ENCODE measurements at places on chromosomes 3 and 15.
A peak's percentile ranks its signal among the peaks of the same experiment; 100 is the strongest.

DNA sequence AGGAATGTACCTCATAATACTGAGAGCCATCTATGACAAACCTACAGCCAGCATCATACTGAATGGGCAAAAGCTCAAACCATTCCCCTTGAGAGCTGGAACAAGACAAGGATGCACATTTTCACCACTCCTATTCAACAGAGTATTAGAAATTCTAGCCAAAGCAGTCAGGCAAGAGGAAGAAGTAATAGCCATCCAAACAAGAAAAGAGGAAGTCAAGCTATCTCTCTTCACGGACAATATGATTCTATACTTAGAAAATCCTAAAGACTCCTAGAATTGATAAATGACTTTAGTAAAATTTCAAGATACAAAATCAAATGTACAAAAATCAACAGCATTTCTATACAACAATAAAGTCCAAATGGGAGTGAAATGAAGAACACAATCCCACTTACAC, 30.2 kb downstream of the OCA2 start:
- DNase-seq, result no peak

DNA sequence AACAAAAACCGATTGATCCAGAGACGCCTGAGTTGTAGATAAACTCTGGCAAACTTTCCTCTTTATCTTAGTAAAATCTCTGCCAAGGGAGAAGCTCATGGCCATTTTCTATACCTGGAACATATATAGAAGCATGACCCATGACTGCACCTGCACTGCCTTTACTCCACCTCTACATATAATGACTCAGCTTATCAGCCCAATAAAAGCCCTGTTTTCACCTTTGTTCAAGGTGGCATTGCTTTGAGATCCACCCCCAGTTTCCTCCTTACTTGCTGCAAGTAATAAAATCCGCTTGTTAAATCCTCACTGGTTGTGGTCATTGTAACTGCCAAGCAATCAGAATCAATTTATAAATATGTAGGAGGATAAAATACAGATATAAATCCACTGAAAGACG, 1280.4 kb downstream of the NSUN3 start:
- DNase-seq, result no peak

DNA sequence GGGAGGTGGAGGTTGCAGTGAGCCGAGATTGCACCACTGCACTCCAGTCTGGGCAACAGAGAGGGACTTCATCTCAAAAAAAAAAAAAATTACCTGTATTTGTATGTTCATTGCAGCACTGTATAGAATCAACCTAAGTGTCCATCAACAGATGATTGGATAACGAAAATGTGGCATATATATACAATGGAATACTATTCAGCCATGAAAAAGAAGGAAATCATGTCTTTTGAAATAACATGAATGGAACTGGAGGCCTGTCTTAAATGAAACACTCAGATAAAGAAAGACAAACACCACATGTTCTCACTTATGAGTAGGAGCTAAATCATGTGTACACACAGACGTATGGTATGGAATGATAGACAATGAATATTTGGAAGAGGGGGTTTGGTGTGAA, 59.4 kb upstream of the MEF2A start:
- no peak for DNase-seq

DNA sequence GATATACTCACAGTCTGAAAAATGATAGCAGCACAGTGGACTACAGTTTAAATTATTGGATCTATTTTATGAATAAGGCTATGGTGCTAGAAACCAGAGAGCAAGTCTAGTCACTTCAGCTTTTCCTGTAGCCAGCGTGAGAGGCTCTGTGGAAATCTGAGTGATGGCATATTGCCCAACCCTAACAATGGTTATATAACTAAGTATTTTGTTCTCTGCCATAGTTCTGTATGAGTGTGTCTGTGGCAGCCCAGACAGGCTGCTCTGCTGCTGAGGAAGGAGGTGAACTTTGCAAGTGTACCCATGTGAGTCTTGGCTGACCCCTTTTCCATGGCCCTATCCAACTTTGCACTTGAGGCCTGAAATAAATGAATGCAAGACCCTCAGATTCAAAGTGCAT, 105.7 kb downstream of the LRTM1 start:
- no peak for DNase-seq

DNA sequence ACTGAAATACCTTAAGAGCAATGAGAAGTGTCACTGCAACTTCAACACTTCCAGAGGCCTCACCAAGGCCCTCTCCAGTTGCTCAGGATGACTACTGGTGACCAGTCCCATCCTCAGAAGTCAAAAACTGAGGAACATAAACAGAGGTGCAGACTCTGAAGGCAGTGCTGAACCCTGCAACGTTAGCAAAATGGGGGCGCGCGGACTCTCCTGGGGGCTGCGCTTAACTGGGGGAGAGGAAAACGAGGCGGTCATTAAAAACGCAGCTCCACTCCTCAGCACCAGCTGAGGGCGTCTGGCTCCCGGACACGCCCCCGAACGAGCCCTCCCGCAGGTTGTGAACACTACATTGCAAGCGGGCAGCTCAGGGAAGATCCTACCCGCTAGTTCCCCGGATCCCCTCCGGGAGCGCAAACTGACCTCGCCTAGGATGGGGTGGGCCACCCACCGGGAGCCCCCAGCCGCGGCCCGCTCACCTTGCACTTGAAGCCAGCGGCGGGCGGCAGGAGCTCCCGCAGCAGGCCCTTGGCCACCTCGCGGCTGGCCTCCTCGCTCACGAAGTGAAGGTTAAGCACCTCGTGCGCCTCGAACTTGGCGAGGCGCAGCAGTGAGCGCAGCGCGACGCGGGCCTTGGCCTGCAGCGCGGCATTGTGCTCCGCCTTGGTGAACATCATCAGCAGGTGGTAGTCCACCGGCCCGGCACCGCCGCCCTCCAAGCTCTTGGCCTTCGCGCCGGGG, 711 bp downstream of the XXYLT1 start:
- no peak for DNase-seq

DNA sequence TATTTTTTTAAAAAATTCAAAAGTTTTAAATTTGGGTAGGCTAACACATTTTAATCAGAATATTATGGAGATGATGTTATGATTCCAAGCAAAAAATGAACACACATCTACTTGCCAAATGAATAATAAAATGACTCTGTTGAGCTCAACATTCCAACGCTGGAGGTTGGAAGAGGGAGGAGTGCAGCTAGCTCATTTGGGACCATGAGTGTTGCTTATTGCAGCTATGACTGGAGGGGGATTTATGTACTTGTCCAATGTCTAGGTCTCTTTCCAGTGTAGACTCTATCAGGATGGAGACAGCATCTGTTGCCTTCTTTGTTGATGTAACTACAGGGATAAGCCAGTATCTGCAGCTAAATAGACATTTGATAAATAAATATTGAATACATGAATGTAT, 310.6 kb downstream of the CACNA2D3 start:
- no peak for DNase-seq

DNA sequence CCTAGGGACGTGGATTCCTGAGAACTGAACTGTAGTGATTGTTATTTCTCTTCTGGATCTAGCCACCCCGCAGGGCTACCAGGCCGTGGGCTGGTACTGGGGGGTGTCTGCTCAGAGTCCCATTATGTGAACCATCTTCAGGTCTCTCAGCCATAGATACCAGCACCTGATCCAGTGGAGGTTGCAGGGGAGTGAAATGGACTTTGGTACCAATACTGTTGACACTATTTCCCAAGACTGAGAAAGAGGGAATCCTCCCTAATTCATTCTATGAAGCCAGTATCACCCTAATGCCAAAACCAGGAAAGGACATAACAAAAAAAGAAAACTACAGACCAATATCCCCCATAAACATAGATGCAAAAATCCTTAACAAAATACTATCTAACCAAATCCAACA, 237.0 kb upstream of the AGTR1 start:
- no peak for DNase-seq

GRCh38 chr15:78061963-78062427, 15.5 kb downstream of the TBC1D2B start:
- DNase-seq, result no peak

DNA sequence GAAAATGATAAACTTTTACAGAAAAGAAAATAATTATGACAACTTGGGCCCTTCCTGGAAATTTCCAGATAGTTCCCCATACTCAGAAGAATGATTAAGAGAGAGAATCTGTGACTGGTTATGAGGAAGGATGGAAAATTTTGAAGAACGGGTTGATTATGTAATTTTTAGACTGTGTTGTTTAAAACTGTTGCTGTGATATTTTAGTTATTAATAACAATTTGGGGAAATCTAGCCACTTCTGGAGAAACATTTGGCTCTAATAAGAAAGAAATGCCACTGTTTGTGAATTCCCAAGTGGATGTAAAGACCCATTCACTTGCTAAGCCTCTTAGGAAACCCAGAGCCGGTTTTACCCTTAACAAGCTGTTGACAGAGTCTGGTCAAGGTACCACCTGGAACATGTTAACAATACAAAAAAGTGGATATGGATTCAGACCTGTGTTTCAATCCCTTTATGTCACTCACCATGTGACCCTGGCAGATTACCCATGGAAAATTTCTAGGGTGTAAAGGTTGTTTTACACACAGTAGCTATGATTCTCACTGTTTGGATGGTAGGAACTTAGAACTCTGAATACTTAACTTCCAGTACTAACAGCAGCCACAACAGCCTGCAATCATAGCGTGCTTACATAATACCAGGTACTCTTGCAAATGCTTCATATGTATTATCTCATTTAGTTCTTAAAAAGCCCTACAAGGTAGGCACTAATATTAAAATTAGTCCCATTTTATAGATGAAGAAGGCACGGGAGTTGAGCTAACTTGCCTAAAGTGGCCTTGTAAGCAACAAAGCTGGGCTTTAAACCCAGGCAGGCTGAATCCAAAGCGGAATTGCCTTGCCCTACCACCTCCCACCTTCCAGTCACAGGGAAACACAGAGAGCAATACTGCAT, 32.0 kb downstream of the ZBTB38 start:
- DNase-seq, result no peak

- no peak for DNase-seq
These were observed 98.3 kb downstream of the CYP19A1 start for GRCh38 chr15:51240066-51240465.

GRCh38 chr3:57820479-57820878, 64.4 kb downstream of the SLMAP start:
- no peak for DNase-seq

GRCh38 chr15:32866454-32867312, 148.9 kb downstream of the GREM1 start:
- DNase-seq, result no peak

- DNase-seq, result no peak
These were observed 39.7 kb downstream of the NBEAL2 start for GRCh38 chr3:47019201-47019600.

- DNase-seq, result no peak
These were observed 23.4 kb downstream of the VPS39 start for GRCh38 chr15:42184736-42185135.

DNA sequence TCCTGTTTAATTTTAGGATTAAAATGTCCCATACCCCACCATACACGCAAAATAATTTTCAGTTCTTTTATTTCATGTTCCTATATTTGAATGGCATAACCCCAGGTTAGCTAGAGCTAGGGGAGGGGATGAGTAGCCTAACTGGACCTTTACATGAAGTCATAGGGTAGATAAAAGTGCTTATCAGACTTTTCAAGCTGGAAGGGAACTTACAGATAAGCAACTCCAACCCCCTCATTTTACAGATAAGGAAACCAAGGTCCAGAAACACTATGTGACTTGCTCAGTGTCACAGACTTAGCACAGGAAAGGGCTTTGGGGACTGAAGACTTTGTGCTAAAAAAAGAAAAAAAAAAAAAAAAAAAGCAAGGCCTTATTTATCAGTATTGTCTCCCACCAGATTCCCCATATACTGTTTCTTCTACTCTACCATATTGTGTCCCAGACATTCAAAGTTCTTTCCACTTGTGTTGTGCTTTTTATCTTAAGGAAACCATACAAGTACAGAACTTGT, 10.6 kb upstream of the TNIK start:
- DNase-seq, result no peak

GRCh38 chr15:74383695-74384565, 16.5 kb upstream of the CYP11A1 start:
- no peak for DNase-seq

- DNase-seq, result no peak
These were observed 344.6 kb upstream of the PROK2 start for GRCh38 chr3:72129501-72130094.

GRCh38 chr15:85688711-85689110, 106.0 kb downstream of the KLHL25 start:
- DNase-seq, result no peak

GRCh38 chr15:50182219-50183013, 420 bp downstream of the SLC27A2 start:
- peak; percentile 64 for DNase-seq

- no peak for DNase-seq
These were observed 270.6 kb downstream of the CLSTN2 start for GRCh38 chr3:140205598-140205997.

- DNase-seq, result no peak
These were observed 18.2 kb downstream of the SENP8 start for GRCh38 chr15:72136170-72137051.

DNA sequence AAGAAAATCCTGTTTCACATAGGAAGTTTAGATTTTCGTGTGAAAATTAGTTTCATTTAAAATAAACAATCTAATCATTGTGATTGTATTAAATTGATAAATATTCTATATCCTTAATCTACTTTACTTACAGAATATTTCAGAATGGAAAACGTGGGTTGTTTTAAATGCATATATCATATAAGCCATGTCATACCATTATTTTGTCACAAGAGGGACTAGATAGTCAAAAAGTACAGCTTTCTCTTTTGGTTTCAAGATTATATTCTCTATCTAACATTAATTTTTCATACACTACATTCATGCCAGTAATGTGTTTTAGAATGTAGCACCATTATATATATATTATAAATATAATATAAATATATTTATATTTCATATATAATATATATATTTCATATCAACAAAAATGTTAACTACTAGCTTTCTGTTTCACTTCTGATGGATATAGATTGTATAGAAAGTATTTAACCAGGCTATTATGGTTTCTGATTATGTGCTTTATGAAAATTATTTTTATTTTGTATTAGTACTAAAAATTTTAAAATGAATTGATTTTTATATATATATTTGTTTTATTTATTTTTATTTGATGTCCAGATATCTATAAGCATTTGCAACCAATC, 45.3 kb downstream of the OSTN start:
- DNase-seq, result no peak

GRCh38 chr15:40908095-40908494, 13.8 kb downstream of the VPS18 start:
- DNase-seq, result no peak

- DNase-seq, result no peak
These were observed 7.0 kb downstream of the MORF4L1 start for GRCh38 chr15:78879517-78880241.
